Activated CD4-positive, alpha-beta T cell treated with anti-CD3 and anti-CD28 coated beads for 48 hours (primary cell): ENCODE measurements at places on chromosomes 1 and 21.

GRCh38 chr1:17649371-17650106 lies 105.6 kb upstream of the ACTL8 start:
- no peak for DNase-seq

DNA sequence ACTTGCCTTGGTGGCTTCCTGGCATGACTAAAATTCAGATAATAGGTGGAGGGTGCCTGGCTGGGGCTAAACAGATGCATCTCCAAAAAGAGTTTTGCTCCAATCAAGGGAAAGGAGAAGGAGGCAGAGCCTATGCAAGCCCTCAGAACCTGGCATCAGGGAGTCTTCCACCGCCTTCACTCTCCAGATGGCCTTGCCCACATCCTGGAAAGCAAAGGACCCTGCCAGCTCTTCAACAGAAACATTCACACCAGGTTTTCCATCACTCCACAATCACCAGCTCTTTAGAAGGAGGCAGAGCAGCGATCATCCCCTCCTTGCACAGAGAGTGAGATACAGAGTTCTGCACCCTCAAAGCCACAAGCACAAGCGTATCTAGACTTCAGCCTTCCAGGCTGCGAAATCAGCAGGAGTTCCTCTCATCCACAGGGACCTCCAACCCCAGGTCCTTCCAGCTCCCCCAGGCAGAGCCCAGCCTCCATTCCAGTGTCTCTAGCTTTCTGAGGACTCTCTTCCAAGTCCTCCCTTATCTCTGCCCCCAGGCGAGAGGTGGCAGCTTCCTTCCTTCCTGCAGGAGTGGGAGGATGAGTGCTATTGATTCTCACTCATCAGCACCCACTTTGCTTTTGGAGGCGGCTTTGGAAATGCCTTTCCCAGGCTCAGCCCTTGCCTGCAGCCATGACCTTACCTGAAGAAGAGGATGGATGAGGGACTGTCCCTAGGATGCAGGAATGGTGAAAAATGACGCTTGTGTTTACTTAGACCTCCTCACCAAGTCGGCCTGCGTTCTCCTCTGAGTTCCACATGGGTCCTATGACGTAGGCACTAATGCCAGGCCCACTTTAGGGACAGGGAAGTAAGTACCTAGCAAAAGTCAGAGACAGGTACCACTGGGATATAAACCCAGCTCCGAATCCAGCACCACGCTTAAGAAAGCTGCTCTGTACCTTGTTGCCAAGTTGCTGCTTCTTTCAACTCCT lies 75.4 kb downstream of the RIPK4 start:
- DNase-seq = no peak

DNA sequence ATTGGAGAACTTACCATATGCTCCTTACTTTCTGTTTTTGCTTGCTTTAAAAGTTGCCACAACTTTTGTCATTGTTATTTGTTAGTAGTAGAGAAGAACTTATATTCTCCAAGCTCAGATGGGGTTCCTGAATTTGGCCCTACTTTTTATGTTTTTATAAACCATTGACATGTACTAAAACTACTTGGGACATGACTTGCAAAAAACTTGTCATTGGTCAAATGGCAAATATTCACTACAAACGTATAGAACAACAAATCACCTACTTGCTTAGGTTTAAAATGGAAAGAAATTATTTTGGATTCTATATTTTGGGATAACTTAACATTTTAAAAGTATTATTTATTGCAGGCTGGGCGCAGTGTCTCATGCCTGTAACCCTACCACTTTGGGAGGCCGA lies 32.7 kb downstream of the PIGP start:
- DNase-seq = no peak

- no peak for DNase-seq
Observed at GRCh38 chr1:165259706-165260428, 96.6 kb downstream of the LMX1A start.

GRCh38 chr1:66266350-66266749 lies 267.6 kb upstream of the SGIP1 start:
- DNase-seq = no peak

- DNase-seq = no peak
Observed at GRCh38 chr1:48005253-48006117, 8.3 kb upstream of the TRABD2B start.

DNA sequence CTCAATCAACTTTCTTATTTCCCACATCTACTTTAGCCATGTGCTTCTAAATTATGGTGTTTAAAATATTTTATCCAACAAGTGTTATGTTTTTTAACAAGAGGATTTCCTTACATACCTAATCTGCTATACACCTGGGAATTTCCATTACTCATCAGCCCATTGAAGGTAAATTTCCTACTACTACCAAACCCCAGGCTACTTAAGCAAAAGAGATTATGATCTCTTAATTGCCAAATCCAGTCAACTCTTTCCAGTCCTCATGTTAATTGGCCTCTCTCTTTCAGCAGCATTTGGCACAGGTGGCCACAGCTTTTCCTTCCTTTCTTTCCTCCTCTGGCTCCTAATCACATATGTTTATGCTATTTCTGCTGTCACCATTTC lies 5.1 kb upstream of the C1orf162 start:
- no peak for DNase-seq

DNA sequence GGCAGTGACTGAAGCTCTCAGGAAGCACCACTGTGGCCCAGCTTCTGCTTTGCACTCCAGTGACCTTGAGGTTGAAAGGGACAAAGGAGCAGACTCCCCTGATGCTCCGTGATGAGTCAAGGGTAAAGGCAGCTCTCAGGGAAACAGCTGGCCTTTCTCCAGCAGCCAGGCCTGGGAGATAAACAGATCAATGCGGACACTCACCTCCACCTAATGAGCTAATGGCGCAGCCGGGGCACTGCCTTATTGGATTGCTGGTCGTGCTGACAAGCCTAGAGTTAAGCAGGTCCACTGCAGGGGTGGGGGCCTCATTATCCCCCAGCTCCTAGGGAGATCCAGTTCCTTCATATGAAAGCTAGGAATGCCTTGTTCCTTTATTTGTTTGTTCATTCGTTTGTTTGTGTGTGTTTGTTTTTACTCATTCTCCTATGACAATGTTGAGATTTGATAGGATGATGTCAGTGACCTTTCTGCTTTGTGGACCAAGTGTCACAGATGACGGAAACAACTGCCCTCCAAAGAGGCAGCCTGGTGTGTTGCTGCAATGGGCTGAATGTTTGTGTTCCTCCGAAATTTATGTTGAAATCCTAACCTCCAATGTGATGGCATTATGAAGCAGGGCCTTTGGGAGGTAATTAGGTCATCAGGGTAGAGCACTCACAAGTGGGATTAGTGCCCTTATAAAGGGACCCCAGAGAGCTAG lies 141.4 kb upstream of the BEND5 start:
- DNase-seq = no peak

GRCh38 chr1:17599954-17600300 lies 60.4 kb downstream of the ARHGEF10L start:
- no peak for DNase-seq

- no peak for DNase-seq
Observed at GRCh38 chr1:180566495-180566894, 7.7 kb downstream of the OVAAL start.

GRCh38 chr1:110136911-110137310 lies 13.4 kb upstream of the SLC6A17 start:
- DNase-seq = peak; percentile 43
